ENCODE measurements at places on chromosomes 13 and 19.

- no peak for DNase-seq
These were observed 9.6 kb upstream of the BCL3 start for GRCh38 chr19:44738603-44739558.

DNA sequence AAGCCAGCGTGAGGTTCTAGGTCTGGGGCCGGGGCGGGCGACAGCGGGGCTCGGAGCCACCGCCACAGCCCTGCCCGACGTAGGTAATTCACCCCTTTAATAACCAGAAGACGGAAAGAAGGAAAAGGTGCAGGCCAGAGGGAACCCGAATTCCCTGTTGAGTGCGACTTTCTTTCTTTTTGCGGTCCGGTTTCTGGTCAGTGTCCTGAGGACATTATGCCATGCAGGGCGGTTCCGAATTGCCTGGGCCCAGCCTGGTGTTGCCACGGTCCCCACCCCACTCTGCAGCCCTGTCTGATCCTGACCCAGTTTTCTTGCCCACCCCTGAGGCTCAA is 18.4 kb upstream of the TFDP1 start:
- no peak for DNase-seq

DNA sequence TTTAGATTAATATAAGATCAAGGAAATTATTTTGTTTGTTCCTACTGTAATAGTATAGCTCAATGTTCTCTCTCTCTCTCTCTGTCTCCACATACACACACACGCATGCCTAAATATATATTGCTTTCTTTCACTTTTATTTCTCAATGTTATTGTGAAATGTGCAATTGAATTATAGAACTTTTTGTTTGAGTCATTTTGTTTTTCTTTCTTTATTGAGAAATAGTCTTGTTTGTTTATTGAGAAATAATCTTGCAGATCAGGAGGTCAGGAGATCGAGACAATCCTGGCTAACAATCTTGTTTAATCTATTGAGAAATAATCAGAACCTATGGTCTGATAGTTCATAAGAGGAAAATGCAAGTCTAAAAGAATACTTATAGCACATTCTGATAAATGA is 1581.3 kb downstream of the EFNB2 start:
- no peak for DNase-seq

GRCh38 chr13:40517486-40518480 is 148.7 kb downstream of the FOXO1 start:
- no peak for DNase-seq

- peak; percentile 38 for DNase-seq
These were observed 653 bp downstream of the MVB12A start for GRCh38 chr19:17420475-17420924.

DNA sequence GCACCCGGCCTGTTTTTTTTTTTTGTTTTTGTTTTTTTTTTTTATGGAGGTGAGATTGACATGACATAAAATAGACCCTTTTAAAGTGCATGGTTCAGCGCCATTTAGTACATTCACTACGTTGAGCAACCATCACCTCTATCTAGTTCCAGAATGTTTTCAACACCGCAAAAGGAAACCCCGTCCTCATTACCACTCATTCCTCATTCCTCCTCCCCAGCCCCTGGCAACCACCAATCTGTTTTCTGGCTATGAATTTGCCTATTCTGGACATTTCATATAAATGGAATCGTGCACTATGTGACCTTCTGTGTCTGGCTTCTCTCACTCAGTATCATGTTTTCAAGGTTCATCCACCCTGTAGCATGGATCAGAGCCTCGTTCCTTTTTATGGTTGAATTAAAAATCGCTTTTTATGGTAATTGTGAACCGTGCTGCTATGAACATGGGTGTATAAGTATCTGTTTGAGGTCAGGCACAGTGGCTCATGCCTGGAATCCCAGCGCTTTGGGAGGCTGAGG is 9.9 kb upstream of the ADGRE5 start:
- no peak for DNase-seq

GRCh38 chr13:111213964-111214726 is 99.0 kb downstream of the ARHGEF7 start:
- DNase-seq, result no peak

DNA sequence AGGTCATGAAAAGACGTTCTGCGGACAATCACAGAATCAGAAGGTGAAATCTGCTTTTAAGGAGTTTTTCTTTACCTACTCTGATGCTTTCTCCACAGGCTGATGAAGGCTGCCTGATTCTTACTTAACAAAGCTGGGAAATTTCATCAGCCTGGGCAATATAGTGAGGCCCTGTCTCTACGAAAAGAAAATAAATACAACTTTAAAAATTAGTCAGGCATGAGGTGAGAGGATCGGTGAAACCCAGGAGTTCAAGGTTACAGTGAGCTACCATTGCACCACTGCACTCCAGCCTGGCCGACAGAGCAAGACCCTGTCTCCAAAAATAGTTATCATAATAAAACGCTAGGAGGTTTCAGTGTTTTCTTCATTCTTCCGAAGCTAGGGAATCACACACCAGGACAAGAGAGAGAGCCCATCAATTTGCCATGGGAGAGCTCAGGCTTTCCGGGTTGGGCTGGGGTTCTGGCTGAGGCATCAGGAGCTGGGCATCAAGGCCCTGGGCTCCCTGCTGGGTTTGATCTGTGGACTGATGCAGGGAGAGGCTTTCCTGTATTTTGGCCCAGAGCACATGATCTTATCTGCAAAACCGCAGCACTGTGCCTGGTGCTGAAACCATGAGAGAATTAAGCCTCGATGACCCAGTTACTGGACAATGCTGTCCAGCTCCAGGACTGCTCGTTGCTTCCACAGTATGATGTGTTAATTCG is 25.1 kb upstream of the CEBPG start:
- DNase-seq, result no peak

DNA sequence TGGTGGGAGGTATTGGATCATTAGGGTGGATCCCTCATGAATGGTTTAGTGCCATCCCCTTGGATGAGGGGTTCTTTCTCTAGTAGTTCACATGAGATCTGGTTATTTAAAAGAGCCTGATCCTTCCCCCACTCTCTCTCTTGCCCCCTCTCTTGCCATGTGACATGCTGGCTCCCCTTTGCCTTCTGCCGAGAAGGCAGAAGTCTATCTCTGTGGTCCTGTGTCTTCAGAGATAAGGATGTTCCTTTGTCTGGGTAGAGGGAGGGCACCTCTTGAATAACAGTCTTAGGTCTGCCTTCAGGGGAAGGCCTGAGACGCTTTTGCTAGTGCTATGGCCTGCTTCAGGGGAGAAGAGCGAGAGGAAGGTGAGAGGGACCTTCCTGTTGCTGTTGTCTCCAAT is 2.0 kb upstream of the ZDHHC20 start:
- no peak for DNase-seq

GRCh38 chr19:4722671-4723594 is 709 bp downstream of the DPP9 start:
- DNase-seq, result peak; percentile 58

GRCh38 chr19:5067678-5068077 is 98.8 kb downstream of the KDM4B start:
- DNase-seq, result no peak

DNA sequence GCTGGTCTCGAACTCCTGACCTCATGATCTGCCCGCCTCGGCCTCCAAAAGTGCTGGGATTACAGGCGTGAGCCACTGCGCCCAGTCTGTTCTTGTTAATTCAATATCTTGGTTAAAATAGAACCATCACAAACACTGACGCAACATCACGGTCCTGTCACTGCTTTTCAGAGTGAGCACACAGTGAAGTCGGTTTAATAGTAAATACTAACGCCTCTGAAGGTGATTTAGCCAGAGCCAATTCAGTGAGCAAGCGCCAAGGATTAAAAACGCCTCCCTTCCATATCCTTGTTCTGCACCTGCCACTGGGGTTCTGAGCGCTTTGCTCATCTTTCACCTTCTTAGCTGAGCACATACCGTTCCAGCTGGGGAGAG is 30.3 kb downstream of the LAMP1 start:
- DNase-seq, result no peak

DNA sequence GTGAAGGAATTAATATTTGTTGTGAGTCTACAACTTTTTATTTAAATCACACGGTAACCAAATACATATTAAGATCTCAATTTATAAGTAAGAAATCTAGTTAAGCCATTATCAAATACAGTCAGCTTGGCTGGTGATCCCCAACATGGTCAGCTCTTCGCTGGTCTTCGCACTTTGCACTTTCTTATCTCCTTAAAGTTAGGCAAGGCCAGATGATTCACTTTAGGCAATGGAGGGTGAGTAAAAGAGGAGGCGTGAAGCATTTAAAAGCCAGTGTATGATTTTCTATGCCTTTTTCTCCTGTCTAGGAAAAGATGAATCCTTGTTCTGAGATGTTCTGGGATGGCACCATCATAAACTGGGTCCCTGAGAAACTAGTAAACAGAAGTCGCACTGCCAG is 793.7 kb upstream of the ARGLU1 start:
- no peak for DNase-seq
